Right hindlimb (tissue), 1 donor: ENCODE measurements at places on chromosomes 6 and 20.

DNA sequence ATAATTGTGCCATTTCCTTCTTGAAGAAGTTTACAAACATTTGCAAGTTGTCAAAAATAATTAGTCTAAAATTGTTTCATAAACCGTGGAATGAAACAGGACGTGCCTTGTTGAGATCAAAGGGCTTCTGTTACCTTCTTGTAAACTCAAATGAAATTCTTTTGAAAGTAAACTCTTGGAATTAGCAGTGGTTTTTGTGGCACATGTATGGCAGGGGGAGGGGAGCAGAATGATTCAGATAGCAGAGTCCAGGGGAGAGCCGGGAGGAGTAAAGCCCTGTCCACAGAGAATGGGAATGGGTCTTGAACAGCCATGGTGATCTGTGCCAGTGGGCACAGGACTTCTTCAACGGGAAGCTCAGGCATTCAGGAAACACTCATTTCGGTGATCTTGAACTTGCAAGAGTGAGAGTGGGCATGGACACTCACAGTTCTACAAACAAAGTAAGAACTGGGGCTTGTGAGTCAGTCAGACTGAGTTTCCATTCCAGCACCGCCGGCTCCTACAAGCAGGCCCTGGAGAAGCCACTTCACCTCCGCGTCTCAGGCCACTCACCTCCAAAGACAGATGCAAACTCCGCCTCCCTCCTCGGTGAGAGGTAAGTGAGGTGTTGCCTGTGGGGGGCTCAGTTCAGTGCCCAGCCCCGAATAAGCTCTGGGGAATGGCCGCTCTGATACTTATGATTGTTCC lies 143.1 kb downstream of the CDH26 start:
- no peak for DNase-seq

- no peak for DNase-seq
These were observed 4.1 kb upstream of the ZNFX1 start for GRCh38 chr20:49281913-49282467.

DNA sequence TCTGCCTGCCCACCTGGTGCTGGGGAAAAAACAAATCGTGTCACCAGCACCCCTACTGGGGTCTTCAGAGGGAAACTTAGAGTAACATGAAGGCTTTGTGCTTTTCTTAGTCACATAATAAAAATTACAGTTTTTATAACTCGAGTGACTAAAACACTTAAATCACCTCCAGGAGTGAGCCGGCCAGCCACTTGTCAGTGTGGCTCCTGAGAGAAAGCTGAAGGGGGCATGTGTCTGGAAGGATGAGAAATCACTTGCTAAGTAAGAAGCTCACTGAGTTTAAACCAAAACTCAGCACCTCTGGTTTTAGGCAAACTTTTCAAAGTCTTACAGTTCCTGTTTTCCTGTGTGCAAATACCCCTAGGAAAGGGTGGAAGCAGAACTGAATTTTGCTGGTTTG lies 372.2 kb downstream of the CDH26 start:
- no peak for DNase-seq

DNA sequence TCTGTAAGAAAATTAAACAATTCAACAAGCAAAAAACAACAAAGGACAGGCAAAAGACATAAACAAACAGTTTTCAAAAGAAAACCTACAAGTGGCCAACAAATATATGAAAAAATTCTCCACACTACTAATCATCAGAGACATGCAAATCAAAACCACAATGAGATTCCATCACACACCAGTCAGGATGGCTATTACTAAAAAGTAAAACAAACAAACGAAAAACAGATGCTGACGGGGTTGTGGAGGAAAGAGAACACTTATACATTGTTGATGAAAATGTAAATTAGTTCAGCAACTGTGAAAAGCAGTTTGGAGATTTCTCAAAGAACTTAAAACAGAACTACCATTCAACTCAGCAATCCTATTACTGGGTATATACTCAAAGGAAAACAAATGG lies 537.6 kb downstream of the HDGFL1 start:
- no peak for DNase-seq

GRCh38 chr20:23243791-23244155 lies 106.8 kb upstream of the NXT1 start:
- DNase-seq: no peak

GRCh38 chr6:144013486-144013909 lies 5.4 kb upstream of the PLAGL1 start:
- DNase-seq: peak; percentile 79

GRCh38 chr6:152502421-152503188 lies 134.6 kb downstream of the SYNE1 start:
- no peak for DNase-seq

DNA sequence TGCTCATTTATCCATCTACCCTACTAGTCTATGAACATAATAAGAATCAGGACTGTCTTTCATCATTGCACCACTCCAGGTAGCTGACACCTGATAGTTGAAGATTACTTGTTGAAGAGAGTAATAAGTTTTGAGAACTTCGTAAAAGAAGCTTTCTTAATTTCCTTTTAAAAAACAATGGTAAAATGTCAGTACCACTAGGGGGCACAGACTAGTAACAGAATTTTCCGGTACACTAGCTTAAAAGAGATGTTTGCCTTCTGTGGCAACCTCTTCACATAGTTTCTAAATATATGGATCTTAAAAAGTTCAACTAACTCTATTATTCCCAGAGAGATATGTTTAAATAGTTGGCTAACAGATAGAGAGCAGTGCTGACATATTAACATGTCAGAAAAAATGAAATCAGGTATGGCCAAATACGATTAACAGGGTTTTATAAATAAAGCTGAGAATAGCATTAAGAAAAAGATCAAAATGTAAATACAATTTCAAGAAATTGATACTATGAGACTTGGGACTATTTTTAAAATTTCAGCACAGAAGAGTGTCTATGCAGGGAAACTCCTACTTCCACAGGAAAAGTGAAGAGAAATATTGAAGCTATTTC lies 5.4 kb upstream of the KCNQ5 start:
- DNase-seq: no peak

DNA sequence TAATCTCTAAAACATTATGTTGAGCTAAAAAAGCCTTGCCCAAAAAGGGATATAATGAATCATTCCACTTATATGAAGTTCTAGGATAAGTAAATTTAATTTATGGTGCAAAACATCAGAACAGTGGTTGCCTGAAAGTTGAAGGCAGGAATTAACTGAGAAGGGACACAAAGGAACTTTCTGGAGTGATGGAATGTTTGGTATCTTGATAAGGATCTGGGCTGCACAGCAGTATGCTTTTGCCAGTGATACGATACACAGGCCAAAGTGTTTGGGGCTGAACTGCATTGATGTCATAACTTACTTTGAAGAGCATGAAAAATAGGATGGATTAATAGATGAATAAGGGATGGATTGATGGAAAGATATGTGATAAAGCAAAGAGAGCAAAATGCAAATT lies 146.1 kb upstream of the LRFN2 start:
- DNase-seq: no peak

- peak; percentile 29 for DNase-seq
These were observed 44.8 kb downstream of the POPDC3 start for GRCh38 chr6:105135056-105135455.

DNA sequence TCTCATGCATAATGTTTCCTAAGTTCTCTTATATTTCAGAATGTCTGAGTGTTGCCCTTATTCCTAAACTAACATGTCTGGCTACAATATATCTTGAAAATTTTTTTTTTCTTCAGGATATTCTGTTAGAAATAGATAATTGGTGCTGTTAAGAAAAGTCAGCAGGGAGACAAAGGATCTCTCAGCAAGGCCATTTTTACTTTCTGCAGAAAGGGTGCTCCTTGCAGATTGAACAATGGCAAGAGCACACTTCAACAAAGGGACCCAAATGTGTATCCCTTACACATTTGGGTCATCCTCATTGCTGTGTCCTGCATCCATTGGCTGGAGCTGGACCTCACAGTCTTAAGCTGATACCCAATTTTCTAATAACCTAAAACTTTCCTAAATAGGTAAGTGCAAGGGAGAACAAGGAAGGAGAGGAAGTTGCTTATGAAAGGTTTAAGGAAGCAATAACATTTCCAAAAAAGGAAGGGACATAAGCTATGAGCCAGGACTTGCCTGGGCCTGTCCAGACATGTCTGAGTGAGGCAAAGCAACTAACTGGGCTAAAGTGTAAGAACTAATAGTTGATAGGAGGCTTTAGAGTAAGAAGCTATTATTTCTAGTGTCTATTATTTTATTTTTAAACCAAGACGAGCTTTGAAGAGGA lies 429.6 kb downstream of the BCKDHB start:
- no peak for DNase-seq

DNA sequence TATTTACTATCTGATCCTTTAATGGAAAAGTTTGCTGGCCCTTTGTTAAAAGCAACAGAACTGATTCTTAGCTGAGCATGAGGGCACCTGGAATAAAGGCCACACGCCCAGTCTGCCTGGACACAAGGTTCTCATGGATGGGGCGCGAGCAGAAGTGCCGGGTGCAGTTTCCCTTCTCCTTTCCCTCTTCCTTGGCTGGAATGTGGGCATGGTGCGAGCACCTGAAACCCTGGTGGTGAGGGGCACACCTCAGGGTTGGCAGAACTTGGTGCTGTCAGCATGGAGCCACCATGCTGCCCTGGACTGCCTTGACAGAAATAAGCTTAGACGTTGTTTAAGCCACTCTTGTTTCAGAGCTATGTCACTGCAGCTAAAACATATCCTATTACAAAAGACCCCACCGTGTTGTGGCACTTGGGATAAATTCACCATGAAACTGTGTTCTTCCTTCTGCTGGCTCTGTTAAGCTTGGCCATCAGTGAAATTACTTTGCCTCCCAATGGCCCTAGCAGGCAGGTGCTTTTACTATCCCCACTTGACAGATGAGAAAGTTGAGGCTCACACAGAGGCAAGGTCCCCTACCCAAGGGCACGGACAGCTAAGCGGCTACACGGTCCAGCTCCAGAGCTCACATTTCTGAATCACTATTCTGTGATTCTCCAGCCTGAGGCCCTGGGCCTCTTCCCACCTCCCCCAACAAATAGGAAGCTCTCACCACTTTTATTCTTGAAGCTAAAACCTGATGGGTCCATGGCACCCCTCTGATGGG lies 115.9 kb downstream of the PREX1 start:
- no peak for DNase-seq

DNA sequence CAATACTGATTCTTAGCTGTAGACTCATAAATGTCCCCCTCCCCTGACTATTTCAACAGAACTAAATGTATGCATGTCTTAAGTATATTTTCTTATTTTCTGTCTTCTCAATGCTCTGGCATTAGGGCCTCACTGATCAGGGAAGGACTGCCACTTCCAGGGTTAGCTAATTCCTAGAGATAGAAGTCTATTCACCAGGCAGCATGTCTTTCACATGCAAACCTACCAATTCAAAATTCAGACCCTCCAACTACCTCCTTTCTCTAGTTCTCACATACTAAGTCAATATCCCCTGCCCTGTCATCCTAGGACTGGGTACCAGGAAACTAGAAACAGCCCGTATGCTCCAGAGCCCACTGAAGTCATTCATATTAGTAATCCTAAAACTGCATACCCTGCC lies 132.3 kb downstream of the RALGAPA2 start:
- no peak for DNase-seq

DNA sequence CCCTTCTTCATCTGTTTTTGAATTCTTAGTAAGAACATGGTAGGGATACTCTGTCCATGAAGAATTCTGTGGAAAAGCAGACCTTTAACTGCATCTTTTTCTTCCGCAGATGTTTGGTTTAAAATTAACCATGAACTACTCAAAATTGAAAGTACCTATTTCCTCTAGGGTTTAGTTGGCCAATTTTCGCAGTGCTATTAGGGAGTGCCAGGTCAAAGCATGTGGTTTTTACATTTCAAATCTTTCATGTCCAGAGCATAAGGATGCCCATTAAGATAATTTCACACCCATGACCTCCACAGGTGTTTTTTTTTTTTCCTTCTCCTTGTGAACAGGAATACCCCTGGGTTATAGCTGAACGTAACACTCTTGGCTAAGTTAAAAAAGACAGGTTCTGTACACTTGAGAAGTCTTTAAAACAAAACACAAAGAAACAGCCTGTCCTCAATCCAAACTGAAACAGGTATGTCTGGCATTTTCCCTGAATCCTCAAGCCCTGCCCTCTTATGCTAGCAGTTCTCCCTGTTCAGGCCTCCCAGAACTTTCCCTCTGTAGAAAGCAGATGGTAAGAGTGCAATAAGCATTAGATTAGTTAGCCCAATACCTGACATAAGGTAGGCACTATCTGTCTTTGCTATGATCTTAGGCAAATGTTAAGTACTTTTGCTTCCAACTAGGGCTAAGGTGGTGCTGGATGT lies 67.1 kb downstream of the ELOVL5 start:
- DNase-seq: no peak

GRCh38 chr6:20416567-20417345 lies 15.1 kb downstream of the E2F3 start:
- DNase-seq: no peak

GRCh38 chr6:122678841-122679240 lies 68.6 kb downstream of the PKIB start:
- no peak for DNase-seq
